Midbrain (tissue), 1 donor: ENCODE measurements at places on chromosomes 2 and 18.

DNA sequence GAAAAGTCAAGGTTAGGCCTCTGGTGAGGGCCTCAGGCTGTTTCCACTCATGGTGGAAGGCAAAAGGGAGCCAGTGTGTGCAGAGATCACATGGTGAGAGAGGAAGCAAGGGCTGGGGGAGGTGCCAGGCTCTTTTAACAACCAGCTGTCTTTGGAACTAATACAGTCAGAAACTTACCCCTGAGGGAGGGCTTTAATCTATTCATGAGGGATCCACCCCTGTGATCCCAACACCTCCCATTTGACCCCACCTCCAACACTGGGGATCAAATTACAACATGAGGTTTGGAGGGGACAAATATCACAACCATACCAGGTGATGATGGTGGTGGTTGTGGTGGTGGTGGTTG is 10.9 kb downstream of the POLI start:
- DNase-seq, result no peak

DNA sequence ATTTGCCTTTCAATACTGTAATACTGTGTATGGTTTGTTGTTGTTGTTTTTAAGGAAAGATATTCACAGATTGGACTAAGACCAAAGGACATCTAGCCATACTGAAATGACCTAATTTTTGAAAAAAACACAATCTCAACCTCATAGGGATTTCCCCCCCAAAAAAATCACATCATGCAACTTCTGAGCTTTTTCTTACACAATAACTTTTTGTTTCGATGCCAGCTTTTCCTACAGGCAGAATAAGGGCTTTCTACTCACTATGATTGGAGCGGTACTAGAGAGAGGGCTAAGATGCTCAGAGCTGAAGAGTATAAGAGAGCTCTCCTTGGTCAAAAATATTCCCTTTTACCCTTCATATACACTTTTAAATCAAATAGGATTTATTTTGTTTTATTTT is 32.4 kb upstream of the SLC3A1 start:
- peak; percentile 69 for DNase-seq

GRCh38 chr2:232929303-232930058 is 59.4 kb downstream of the SNORC start:
- no peak for DNase-seq

- no peak for DNase-seq
Measured at GRCh38 chr2:98807221-98807620, 76.3 kb upstream of the MGAT4A start.

DNA sequence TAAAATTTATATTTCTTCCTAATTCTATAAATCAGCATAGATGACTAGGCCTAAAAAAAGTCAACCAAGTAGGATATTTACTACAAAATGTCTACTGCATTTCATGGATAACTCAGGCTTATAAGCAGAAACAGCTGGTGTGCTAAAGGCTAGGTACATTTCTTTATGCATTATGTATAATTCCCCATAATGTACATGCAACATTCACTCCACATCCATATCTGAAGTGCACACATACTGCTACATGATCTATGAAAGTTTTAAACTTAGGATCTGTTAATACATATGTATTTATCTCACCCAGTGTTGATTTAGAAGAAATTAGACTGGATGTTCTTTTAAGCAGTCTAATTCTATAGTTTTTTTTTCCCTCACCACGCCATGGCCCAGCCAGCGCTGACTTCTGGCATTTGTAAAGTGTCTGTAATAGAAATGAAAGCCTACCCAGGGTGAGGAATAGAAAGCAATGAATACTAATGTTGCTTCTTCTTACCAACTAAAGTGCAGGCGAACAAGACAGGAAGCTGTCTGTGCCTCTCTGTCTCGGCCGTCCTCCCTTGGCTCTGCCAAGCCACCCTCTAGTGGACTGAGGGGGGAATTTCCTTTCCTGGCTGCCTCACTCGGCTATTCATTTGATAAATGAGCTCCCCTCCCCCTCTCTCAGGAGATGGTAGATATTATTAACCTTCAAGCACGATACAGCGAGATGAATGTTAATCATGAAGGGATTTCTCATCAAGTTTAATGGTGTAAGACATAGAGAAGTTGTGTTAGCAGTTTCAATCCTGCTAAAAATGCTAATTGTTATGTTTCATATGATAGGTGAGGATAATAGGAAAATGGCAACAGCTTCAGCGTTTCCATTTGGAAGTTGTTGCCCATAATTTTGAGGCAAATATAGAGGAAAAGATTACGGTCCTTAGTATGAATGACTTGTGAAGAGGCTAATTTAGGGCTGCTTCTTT is 384.5 kb downstream of the MTX2 start:
- peak; percentile 71 for DNase-seq

DNA sequence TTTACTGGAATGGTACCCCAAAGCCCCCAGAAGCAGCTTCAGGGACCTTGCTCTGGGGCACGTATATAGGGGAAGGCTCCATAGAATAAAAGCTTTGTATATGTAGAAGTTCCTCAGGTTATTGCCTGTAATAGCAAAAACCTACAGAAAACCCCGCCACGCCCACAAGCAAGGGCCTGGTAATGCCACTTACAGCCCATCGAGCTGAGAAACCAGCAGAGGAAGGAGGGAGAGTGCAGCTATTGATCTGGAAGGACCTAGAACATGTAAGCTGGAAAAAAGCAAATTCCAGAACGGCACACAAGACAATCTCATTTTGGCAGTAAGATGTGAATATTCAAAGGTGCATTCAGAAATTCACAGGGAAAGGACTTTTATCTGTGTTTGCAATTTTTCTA is 15.8 kb downstream of the HS1BP3 start:
- peak; percentile 43 for DNase-seq

DNA sequence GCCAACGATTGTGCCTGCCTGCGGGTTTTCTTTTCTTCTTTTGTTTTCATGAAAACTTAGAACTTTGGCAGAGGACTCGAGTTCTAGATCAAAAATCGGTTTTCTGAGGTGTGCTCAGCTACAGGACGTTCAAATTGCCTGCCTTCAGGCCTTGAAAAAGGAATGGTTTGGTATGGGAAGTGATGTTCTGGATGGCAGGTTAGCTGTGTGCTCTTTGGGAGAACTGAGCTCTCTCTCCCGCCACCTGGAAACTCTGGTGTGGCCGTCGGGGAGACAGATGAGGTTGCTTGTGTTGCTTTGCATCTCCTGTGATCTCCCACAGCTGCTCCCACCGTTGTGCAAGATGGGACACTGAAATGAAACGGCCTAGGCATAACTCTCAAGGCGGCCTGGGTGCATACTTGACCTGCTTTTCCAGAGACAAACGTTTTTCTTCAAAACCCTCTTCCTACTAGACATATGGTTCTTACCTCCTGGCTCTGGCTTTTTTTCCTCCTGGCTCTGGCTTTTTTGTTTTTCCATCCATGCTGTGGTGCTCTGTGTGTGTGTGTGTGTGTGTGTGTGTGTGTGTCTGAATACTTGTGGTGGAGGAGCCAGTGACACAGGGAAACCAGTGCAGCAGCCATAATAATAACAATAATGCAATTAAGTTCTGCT is 2.0 kb downstream of the FMNL2 start:
- DNase-seq, result no peak

DNA sequence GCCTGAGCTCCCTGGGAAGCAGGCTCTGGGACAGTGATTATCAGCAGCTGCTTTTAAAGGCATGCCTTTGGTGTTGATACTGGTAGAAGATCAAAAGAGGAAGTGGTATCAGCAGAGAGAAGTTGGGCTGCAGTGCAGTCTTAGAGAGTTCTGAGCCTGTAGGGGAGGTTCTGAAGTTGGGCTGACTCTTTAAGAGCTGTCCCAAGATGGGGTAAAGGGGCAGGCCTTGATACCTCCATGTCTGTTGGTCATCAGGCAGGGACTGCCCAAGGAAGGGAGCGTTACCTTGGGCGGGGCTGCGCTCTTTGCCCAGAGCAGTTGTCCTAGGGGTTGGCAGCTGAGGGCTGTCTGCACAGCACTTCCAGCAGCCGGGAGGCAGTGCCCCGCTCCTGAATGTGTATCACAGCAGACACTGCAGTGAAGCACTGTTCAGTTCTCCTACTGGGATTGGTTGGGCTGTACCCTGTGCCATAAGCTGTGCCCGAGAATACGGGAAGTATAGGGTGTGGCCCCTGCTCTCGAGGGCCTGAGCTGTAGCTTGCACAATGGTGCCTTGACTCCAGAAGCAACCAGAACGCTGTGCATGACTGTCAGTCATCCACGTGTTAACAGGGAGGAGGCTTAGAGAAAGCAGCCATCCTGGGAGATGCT is 177.0 kb downstream of the CTIF start:
- DNase-seq, result no peak

DNA sequence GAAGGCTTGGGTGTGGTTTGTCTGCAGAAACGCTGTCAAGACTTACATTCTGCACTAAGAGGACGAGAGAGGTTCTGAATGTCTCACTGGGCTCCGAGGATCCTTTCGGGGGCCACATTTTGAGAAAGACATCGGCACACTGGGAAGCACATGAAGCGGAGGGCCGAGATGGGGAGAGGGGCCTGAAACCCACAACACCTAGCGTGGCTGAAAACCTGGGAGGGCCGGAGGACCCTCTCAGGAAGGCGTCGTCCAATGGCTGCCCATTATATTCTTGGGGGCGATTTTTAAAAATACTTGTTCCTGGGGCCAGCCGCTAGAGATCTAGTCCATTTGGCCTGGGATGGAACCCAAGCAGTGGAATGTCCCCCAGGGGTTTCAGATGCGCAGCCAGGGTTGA is 229.6 kb downstream of the GBX2 start:
- DNase-seq, result no peak

DNA sequence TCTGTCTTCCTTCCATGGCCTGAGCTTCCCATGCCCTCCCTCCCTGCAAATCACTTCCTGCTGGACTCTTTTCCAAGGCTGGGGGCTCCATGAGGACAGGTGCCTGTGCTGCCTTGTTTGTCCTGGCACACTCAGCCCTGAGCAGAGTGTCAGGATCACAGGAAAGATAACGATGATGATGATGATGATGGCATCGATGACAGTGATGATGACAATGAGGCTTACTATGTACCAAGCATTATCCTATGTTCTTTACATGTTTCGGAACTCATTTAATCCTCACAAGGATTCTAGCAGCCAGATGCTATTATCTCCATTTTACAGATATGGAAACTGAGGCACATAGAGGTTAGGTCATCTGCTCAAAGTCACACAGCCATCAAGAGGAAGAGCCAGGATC is 170.0 kb downstream of the CTIF start:
- no peak for DNase-seq

- no peak for DNase-seq
Measured at GRCh38 chr2:213243189-213244044, 40.8 kb upstream of the SPAG16 start.

DNA sequence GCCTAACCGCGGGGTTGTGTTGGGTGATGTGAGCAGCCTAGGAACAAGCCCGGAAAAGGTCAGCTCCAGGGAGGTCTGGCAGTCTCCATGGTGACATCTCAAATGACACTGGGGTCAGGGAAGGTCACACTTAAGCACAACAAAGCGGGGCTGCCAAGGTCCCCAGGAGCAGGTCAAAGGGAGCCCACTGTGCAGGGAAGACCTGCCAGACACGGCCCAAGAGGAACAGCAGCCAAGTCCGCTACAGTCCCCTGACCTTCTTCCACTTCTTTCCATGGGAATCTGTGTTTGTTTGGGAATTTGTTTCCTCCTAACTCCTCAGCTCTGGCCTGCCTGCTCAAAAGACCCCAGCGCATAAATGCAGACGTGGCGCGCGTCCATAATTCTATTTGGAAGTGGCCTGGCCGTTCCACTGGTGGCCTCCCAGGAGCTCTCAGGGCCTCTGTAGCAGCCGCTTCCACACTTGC is 232.1 kb upstream of the COPS8 start:
- no peak for DNase-seq

- DNase-seq, result no peak
Measured at GRCh38 chr2:144694456-144694855, 174.5 kb upstream of the ZEB2 start.

DNA sequence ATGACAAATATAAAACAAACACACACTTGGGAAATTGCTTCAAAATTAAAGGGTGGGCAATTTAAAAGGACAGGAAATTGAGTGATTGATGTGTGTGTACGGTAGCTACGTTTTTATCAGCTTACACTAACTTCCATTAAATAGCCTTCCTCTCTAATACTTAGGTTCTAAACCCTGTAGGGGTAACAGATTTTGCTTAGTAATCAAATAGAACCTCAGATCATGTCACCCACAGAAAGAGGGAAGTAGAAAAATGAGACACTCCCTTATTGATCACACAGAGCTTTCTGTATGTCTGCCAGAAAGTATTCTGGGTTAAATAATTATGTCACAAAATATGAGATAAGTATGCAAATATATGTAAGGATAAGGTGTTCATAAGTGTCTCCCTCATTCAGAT is 93.3 kb downstream of the ICA1L start:
- DNase-seq, result no peak

DNA sequence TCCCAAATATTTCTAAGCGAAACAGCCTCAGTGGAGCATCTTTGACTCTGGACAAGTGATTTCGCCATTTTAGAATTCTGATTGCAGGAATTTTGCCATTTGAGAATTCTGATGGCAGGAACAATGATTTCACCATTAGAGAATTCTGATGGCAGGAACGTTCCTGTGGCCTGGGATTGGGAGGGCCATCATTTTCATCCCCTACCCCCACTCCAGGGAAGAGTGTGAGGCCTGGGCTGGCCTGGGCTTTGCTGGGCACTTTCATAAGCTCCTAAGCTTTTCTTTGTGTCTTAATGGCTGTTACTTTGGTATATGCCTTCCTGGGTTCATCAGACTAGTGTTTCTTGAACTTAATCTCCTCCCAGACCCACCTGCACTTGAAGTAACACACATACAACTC is 129.3 kb upstream of the EPAS1 start:
- no peak for DNase-seq

DNA sequence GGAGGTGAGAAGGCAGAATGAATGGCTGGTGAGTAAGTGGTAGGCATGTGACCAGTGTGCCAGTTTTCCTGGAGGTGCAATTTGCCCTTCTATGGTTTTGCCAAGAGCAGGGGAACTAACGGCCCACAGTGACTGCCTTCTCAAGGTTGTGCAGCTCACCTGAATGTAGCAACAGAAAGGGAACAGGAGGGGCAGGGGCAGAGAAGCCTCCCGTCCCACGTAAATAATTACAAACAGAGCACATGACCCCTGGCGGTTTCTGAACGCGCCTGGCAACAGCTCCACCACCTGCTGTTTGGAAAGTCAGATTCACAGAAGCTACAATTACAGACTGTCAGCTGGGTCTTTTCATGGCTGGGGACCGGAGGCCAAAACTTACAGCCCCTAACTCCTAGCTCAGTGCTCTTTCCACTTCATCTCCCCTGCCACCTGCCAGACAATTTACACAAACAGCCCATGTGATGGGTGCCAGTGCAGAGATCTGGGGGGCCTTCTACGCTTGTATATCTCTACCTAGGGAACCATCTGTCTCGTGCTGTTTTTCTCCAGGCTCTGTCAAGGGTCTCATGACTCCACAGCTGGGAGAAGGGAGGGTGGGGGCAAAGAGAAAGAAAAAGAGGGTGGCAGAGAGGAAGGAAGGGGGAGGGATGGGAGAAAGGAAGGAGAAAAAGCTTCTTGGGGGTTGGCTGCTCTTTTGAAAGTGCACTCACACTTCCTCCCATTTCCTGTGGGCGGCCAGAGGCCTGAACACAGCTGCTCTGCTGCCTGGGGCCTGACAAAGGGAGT is 69.6 kb downstream of the POLR1A start:
- DNase-seq, result peak; percentile 77

- no peak for DNase-seq
Measured at GRCh38 chr2:124318913-124319312, 293.8 kb downstream of the CNTNAP5 start.
